ENCODE measurements at places on chromosomes 11 and 22.

DNA sequence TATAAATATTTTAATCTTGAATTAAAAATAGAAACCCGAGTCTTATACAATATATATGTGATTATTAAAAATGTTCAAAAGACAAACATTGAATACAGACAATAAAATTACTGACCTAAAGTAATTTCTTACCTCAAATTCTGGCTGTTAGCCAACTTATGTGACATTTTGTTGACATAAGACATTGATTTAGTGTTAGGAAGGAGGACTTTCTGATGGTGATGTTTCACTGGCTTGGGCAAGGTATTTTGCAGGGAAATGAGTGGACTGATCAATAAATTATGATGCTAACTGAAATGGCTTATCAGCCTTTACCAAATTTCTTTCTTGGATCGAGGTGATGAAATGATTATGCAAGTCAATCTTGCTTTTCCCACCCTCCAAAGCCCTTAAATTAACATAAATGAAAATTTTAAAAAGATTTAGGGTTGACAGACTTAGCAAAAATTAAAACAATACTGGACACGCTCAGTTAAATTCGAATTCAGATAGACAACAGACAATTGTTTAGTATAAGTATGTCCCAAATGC, 33.2 kb upstream of the FZD4 start:
- DNase-seq: no peak

DNA sequence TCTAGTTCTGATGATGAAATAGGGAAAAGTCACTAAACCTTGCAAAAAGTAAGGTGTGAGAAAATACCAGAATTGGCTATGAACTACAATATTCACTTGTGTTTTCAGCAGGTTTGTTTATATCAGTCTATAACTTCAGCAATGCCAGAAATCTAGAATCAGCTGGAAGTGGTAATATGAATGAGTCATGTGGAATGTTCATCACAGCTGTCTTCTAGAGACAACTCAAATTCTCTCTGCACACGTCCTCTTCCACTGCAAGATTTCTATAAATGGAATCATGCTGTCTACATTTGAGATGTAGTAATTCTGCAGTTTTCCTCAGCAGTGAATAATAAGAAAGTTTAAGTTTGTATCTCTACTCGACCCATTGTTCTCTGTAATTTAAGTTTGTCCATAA, 89.9 kb downstream of the OR4A15 start:
- no peak for DNase-seq

- no peak for DNase-seq
Measured at GRCh38 chr11:66467756-66468155, 1.1 kb downstream of the PELI3 start.

GRCh38 chr11:79481795-79482194, 41.0 kb upstream of the TENM4 start:
- DNase-seq: no peak

DNA sequence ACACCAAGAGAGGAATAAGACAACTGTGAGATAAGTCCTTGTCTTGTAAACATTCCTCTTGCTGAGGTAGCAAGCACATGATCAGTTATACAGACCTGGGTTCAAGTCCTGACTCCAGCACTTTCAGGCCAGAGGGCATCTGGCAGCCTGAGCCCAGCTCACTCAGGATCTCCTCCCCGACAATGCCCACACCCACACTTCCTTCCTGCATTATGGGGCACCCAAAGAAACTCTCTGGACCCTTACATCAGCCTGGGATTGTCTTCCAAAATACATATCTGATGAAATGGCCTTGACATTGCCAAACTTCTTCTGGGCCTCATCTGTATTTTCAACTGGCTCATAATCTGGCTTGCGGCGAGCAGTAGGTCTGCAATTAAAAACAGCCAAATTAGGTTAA, 48.6 kb downstream of the ARFGAP3 start:
- DNase-seq: no peak

- no peak for DNase-seq
Measured at GRCh38 chr11:75899806-75900205, 84.8 kb downstream of the UVRAG start.

GRCh38 chr11:75173336-75173735, 22.4 kb downstream of the SLCO2B1 start:
- no peak for DNase-seq

DNA sequence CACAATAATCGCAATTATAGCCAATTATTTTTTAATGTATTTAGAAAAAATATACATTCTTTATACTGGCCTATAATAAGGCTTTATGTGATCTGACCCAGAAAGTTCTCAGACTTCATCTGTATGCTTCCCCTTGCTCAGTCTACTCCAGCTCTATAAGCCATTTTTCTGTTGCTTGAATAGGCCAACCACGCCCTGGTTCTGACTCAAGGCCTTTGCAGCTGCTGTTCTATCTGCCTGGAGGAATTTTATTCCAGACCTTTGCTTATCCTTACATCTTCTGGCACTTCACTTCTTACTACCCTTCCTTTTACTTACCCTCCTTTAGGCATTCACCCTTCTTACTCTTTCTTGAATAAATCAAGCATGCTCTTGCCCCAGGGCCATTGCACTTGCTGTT, 54.9 kb upstream of the PDE3B start:
- DNase-seq: no peak

All from effector CD4-positive, alpha-beta T cell (primary cell).